Endodermal cell (in vitro differentiated cells): ENCODE measurements at places on chromosomes 7 and 10. TPM values are rescaled to one million over a fixed set of nuclear protein-coding genes. Genes with fewer than 3 reads are reported as not detected.

TAS2R5 gene
- total RNA-seq = 1.6 and 3.1 TPM in 2 replicates

- no peak for DNase-seq
Measured at GRCh38 chr7:85471740-85472139, 284.9 kb upstream of the SEMA3D start.

CALHM1 gene
- total RNA-seq = not detected in 3 replicates

- no peak for DNase-seq
Measured at GRCh38 chr7:53119514-53119941, 84.1 kb downstream of the POM121L12 start.

- DNase-seq = no peak
Measured at GRCh38 chr7:92850516-92850915, 14.1 kb upstream of the CDK6 start.
